ENCODE measurements at places on chromosomes 7 and 10.

- DNase-seq: no peak
Measured at GRCh38 chr7:103781409-103781808, 208.0 kb downstream of the RELN start.

- DNase-seq: no peak
Measured at GRCh38 chr7:26441002-26441521, 149.4 kb downstream of the SNX10 start.

DNA sequence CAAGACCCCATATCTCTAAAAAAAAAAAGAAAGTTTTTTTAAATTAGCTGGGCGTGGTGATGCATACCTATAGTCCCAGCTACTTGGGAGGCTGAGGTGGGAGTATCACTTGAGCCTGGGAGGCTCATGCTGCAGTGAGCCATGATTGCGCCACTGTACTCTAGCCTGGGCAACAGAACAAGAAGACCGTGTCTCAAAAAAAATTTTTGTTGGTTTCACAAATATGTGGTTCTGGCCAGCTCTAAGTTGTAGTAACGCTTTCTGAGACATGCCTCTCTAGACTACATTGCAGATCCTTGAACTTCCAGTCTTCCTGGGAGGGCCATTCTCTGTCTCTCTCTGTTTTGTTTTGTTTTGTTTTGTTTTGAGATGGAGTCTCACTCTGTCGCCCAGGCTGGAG is 24.6 kb upstream of the RHBDD2 start:
- no peak for DNase-seq

- no peak for DNase-seq
Measured at GRCh38 chr7:116978006-116978405, 24.7 kb downstream of the ST7 start.

GRCh38 chr7:153245809-153246208 is 486.3 kb downstream of the ACTR3B start:
- DNase-seq: no peak

GRCh38 chr10:60414877-60415585 is 25.4 kb upstream of the ANK3 start:
- DNase-seq: no peak

GRCh38 chr7:128366986-128367385 is 5.5 kb upstream of the PRRT4 start:
- no peak for DNase-seq

Measured in activated T-cell treated with anti-CD3 and anti-CD28 coated beads for 1 hour (primary cell).